ENCODE measurements at places on chromosomes 11 and 22.

GRCh38 chr22:44497218-44497904 lies 672 bp downstream of the RTL6 start:
- DNase-seq, result no peak

- no peak for DNase-seq
Measured at GRCh38 chr22:41123151-41123550, 30.8 kb downstream of the EP300 start.

GRCh38 chr11:75078233-75078632 lies 18.4 kb downstream of the OR2AT4 start:
- DNase-seq, result no peak

- no peak for DNase-seq
Measured at GRCh38 chr11:12668166-12668565, 6.1 kb upstream of the TEAD1 start.

GRCh38 chr11:125304136-125304535 lies 139.6 kb downstream of the PKNOX2 start:
- DNase-seq, result no peak

DNA sequence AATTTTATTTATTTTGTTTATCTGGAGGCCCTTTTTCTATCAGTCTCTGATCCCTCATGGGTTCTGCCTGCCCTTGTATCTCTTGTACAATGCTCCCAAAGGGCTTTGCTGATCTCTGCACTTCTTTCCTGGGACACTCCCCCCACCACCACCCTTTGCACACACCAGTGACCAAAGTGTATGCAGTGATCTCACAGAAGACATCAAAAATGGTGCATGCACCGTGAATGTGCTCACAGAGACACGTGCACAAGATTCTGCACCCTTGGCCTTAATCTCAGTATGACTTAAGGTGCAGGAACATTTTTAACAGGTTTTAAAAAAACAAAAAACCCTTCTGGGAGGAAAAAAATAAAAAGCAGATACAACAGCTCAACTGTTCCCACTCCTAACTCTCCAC lies 12.2 kb upstream of the ADSL start:
- no peak for DNase-seq

DNA sequence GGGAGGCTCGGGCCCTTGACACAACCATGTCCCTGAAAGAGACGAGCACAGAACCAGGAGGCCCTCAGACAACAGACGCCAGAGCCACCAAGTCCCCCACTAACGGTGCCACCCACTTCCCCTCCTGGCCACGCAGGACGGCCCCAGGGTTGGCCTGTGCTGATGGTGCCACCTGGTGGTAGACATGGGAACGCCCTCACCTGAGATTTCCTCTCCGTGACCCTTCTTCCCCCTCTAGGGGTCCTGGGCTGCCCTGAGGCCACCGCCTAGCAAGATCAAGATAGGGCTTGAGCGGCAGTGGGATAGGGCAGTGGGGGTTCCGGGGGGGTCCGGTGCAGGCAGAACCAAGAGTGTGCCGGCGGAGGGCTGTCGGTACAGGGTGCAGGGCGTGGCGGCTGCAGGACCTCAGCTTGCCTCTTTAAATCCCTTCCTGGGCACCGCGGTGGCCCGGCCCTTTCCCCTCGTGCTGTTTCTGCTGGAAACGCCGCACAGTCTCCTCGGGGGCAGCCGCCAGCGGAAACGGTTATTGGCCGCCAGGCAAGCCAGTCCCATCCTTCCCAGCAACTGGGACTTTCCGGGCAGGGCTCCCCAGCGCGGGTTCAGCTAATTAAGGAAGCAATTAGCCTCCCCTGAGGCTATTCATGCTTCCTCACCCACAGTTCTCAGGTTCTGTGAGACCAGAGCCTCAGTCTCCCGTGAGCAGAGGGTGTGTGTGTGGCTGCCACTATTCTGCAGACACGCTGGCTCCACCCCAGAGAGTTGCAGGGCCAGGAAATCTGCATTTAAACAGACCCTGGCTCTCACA lies 5.5 kb upstream of the NFAM1 start:
- DNase-seq, result peak; percentile 80

DNA sequence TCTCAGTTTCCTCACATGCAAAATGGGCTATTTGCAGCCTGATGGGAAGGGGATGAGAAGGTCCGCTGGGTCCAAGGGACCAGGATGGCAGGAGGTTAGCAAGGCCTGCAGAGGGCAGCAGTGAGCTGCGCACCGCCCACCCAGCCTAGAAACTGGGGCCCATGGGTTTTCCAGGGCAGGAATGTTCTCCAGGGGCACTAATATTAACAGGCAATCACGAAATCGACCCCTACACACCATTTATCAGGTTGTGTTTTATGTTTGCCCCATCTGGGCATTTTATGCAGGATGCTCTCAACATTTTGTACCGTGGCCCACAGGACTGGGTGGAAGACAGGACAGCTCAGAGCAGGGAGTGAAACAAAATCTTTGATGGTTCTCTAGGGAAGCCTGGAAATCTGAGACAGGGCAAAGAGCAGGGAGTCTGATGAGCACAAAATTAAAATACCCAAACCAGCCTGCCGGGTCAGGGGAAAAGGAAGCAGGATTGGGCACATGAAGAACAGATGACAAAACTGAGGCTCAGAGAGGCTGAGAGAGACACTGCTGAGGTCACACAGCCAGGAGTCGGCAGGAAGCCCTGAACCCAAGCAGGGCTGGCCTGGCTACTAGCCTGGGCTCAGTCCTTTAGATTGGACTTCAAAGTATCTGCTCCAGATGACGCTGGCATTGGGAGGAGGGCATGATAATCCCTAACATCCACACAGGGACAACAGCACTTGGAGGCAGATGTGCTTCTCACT lies 1.6 kb upstream of the BCR start:
- DNase-seq, result peak; percentile 58

DNA sequence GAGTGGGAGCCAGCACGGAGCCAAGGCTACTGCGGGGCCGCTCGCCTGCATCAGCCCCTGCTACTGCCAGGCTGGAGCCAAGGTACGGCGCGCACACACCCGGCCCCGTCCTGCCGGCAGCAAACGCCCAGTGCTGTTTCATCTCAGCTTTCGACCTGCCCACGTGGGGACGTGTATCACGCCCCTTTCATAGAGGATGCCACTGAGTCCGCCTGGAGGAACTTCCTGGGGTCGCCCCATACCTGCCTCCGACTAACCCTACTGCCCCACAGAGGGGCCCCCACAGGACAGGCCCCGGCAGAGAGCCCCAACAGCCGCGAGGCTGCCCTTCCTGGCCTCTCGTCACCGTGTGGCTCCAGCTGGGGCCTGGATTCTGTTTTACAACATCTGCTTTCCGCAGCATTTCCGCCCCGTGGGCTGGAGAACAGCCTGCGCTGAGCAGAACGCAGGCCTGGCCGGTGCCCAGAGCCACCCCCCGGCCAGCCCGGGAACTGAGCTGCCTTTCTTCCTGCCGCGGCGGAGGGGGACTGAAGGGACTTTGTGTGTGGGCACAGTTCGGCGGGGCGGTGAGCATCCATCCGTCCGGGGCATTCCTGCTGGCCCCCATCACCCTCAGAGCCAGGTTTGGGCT lies 22.9 kb upstream of the ARHGAP8 start:
- no peak for DNase-seq

DNA sequence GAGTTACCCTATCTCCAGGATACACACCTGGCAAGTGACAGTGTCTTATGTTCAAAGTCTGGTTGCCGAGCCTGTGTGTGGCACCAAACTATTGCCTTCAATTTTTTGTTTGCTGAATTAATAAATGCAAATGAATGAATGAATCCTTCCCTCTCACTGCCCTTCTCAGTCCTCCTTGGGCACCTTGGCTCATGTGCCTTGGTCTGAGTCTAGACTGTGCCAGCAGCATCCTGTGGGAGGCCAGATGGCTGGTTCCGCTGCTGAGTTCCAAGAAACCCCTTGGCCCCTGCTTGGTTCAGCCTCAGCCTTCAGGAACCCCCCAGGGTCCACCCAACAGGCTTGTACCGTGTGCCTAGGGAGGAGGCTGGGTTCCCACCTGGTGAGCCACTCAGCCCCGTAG lies 31.0 kb downstream of the TOB2 start:
- no peak for DNase-seq

GRCh38 chr11:102527684-102528083 lies 2.9 kb downstream of the MMP7 start:
- no peak for DNase-seq

GRCh38 chr11:134101282-134101681 lies 32.4 kb downstream of the JAM3 start:
- no peak for DNase-seq

DNA sequence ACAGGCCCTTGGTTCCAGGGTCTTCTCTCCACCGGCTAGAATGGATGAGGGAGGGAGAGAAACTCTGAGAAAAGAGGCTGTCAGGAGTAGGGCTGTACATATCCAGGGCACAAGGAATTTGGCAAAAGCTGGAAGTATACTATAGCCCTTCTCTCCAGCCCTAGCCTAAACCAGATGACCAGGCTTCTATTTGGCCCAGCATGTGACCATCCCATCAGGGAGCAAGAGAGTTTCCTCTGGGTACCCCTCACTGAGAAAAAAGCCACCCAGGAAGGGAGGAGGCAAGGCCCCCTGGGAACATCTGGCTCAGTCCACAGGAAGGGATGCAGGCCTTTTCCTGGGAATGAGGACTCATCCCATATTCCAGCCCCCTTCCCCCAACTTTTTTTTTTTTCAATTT lies 8.3 kb downstream of the CD44 start:
- DNase-seq, result no peak

DNA sequence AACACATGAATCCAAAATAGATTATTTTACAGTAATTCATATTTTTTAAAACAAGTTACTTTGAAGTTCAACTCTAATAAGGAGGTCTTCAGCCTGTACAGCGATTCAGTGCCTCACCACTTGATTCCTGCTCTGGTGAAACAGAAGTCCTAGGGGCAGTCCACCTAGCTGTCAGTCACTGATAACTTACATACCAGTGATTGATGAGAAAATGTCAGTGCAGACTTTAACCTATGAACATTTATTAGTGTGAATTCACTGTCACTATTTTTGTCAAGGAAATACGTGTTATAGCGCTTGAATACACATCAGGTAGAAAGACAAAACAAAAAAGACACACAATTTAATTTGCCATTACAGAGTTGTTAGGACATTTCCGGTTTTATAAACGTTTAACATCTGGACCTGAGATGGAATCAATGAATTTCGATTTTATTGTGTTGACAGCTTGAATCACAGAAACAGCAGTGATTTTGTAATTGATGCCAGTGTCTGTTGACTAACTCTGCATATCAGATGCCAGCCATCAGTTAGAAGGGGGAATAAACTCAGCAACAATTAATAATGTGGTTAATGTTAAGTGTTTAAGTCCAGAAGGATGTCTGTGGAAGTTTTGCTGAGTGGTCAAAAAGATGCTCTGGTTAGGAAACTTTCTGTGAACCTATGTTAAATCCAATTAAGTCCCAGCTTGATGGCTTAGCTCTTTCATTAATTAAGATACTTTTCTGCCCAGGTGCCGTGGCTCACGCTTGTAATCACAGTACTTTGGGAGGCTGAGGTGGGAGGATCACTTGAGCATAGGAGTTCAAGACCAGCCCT lies 34.5 kb downstream of the ELF5 start:
- DNase-seq, result no peak

GRCh38 chr11:78140392-78141077 lies 1.1 kb upstream of the ALG8 start:
- DNase-seq, result no peak

DNA sequence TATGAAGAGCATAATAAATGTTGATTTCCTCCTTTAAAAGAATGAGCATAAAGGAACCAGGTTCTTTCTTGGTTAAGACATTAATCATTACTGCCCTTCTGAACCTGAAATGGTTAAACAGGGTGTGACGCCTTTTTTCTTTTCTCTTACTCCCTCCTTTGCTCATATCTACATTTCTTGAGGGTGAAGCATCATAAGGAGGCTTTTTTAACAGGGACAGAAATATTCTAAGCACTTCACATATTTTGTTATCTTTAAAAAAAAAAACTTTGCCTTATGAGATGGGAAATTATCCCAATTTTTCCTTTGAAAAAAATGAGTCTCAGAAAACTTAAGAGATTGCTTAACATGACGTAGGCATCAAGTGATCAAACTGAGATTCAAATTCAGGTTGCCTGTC lies 1036.3 kb upstream of the TENM4 start:
- DNase-seq, result no peak

DNA sequence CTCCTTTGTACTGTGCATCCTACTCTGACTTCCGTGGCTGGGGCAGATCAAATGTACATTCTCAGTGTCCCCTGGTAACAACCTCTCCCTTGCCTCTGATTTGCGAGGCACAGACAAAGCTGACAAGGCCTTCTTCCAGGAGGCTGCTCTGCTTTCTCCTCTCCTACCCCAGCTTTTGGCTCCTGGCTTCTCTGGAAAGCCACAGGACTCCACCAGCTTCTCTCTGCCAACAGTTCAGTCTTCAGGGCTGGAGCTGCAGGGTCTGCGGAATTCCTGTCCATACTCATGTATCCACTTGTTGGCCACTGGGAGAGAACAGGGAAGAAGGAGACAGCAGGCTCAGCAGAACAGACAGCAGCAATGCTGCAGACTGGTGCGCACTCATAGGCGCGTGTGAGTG lies 44.4 kb downstream of the P4HA3 start:
- DNase-seq, result no peak

DNA sequence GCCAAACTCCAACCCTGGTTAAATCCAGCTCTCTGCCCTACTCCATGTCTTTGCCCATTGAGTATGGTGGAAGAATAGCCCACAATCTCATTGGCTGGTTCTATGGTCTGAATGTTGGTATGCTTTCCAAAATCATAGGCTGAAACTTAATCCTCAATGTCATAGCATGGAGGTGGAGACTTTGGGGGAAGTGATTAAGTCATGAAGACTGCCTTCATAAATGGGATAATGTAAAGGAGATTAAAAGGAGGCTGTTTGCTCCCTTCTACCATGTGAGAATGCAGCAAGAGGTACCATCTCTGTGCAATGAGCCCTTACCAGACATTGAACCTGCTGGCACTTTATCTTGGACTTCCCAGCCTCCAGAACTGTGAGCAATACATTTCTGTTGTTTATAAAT lies 54.4 kb upstream of the FDX1 start:
- DNase-seq, result no peak

DNA sequence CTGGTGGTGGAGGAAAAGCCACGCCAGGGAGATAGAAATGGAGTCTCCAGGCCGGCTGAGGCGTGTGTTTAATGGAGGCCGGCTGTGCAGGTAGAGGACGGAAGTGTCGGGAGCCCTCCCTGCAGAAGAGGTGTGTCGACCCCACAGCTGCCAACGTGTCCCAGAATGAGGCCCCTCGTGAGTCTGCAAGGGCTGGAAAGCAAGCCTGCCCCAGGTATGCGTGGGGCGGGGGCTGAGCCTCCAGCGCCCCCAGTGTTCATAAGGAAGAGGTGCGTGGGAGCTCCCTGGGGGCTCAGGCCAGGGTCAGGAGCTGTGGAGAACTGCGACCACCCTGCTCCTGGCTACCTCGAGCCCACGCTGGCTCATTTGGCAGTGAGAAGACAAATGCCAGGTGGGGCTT lies 38.0 kb upstream of the JAM3 start:
- DNase-seq, result no peak

DNA sequence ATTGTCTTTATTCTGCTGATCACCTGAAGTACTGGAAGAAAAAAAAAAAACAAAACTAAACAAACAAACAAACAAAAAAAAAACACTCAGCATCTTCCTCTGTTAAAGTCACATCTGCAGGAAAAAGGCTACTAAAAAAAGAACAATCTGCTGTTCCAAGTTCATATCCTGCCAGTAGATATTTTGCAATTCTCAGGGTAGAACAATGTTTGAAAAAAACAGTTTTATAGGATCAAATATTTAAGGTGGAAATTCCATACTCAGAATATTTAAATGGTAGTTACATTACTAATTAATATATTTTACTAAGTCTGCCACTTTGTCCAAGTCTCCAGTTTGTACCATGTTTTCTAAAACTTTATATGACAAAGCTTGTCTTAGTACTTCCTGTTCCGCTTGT lies 175.2 kb downstream of the SBF2 start:
- no peak for DNase-seq
